ENCODE measurements at places on chromosomes 1 and 21. TPM values are rescaled to one million over a fixed set of nuclear protein-coding genes. Genes with fewer than 3 reads are reported as not detected.

F3 gene
- polyA plus RNA-seq = 50.4 TPM

SIM2 gene
- polyA plus RNA-seq = 21.8 TPM

DNA sequence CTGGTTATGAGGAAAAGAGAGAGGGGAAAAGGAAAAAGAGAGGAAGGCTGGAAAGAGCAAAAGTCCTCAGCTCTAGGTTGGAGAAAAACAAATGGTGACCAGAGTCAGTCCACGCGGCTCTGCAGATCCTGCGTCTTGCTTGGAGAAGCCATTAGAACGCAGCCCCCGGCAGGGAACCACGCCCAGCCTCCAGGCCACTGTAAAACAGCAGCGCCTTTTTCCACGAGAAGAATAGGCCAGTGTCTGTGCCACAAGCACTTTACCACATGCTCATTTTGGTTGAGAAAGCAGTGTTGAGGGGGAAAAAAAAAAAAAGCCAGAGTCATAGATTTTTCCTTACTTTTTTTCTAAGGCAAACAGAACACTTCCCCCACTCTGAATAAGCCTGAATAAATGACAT is 846.9 kb upstream of the ADAMTS5 start:
- DNase-seq = no peak

DNA sequence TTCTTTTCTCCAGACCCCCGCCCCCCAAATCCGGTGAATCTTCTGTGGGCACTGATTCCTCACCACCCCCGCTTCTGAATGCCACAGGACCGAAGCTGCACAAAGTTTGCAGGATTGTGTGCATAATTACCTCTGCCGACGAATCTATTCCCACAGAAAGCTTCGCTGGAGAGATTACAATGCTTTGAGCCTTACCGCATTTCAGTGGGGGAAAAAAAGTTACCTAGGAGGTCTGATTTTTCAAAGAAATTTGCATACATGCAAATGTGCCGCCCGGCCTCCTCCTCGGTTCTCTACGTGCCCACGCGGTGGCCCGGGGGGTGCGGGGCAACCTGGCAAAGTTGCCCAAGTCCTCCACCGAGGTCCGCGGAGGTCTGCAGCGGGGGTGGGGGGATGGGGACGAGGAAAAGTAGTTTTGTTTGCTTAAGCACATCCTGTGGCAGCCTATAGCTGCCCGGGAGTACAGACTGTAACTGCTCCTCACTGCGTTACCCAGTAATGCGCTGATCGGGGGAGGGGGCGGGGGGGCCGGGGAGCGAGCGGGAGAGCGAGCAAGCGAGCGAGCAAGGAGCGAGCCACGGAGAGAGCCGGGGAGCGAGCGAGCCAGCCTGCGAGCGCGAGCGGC is 563 bp upstream of the NFIA start:
- DNase-seq = no peak

DNA sequence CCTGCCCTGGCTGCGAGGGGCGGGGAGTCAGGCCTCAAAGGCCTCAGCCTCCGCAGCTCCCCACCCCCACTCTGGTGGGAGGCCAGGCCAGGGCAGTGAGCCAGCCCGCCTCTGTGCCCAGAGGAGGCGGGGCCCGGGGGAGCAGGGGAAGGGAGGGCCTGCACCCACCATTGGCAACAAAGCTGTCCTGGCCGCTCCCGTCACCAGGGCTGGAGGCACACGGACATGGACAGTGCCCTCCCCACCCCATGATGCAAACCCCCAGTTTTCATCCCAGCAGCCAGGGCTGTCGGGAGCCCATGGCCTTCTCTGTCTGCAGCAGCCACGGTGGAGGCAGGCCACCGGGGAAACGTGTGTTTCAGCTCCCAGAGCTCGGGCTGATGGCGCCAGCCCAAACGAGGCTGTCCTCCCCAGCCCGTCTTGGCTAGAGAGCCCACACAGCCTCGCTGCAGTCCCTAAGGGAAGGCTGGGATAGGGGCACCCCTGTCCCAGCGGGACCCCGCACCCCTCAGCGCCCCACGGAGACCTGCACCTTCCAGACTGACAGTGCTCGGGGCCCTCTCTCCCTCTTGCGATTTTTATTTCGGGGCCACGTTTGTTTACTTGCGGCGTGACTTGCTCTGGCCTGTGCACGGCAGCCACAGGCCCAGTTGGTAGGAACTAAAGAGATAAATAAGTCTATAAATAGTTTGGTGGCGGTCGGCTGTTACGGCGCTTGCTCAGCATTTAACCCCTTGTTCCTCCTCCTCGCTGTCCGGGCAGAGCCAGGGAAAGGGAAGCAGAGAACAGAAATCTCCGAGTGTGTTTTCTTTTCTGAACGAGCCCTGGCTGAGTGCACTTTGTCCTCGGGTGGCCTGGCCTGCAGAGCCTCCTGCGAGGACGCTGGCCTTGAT is 101.8 kb downstream of the PRDM16 start:
- no peak for DNase-seq
